GM12865 (cell line): ENCODE measurements at places on chromosomes 16 and 17.

- DNase-seq = no peak
Measured at GRCh38 chr16:88491560-88492310, 38.7 kb downstream of the ZFPM1 start.

DNA sequence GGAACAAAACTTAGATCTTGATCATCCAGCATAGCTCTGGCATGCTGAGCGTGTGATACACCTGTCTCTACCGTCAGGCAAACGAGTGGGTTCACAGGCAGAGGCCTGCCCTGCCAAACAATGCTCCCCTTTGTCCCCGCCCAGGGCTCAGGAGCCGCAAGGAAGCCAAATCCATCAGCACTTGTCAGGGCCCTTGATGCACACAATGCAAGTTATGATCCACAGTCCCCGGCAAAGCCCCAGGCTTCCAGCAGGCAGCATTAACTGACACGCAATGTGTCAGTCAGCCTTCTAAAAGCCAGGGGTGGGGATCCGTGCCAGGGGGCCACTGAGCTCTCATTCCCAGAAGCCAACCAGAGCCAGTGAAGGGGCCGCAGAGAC lies 460.9 kb downstream of the SLC39A11 start:
- DNase-seq = no peak

DNA sequence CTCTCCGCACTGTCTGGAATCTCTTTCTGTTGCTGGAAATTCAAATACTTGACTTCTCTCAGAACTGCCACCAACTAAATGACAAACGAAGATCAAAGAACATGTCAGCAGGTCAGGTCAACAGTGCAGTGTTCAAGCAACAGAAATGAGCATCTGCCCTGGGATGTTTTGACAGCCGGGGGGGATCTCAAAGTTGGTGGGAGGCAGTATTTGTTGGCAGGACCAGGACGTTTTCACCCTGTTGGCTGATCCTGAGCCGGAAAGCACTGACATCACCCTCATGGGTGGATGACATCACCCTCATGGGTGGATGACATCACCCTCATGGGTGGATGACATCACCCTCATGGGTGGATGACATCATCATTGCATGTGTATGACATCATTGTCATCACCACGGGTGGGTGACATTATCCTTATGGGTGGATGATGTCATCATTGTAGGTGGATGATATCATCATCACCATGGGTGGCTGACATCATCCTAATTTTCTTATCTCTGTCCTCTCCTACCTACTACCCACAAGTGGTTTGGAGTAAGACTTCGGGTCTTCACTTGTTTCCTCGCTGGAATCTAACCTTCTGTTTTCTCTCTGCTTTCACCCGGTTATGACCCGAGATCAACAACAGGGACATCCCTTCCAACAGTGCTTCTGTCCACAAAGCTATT lies 18.9 kb downstream of the DNAH17 start:
- no peak for DNase-seq

DNA sequence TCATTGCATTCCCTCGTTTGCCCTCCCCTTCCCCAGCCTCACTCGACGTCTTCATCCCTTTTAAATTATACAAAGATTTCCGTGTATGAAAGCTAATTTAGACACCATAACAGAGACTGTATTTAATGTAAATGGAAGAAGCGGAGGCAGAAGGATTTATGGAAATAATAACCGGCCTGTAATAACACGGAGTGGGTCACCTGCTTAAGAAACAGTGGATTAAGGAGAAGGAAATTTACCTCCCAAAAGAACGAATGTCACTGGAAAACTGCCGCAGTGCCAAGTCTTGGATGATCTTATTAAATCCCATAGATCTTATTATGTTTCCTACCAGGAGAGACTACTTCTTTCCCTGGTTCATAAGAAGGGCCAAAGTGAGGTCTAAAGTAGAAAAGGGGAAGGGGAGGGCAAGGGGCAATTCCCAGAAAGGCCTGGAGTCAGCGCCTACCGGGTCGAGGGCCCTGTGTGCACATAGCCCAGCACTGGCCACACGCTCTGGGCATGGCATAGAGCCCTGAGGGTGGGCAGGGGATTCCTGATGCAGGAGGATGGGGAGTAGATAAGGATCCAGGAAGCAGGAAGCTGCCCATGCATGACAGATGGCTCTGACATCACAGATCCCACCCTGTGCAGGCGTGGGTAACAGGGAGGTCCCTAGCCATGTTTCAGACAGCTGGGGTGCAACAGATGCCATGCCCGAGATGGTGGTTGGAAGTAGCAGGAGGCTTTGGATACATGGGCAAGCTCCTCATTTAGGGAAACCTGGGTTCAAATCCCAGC lies 56.2 kb upstream of the RPL38 start:
- no peak for DNase-seq

GRCh38 chr16:5917436-5918195 lies 820.0 kb upstream of the EEF2KMT start:
- no peak for DNase-seq

GRCh38 chr17:51505450-51505849 lies 245.1 kb downstream of the UTP18 start:
- no peak for DNase-seq
